SW 1271 (cell line): ENCODE measurements at places on chromosomes 3 and 15.
A peak's percentile ranks its signal among the peaks of the same experiment; 100 is the strongest.

GRCh38 chr3:24588629-24589512 lies 94.2 kb upstream of the THRB start:
- DNase-seq: no peak

DNA sequence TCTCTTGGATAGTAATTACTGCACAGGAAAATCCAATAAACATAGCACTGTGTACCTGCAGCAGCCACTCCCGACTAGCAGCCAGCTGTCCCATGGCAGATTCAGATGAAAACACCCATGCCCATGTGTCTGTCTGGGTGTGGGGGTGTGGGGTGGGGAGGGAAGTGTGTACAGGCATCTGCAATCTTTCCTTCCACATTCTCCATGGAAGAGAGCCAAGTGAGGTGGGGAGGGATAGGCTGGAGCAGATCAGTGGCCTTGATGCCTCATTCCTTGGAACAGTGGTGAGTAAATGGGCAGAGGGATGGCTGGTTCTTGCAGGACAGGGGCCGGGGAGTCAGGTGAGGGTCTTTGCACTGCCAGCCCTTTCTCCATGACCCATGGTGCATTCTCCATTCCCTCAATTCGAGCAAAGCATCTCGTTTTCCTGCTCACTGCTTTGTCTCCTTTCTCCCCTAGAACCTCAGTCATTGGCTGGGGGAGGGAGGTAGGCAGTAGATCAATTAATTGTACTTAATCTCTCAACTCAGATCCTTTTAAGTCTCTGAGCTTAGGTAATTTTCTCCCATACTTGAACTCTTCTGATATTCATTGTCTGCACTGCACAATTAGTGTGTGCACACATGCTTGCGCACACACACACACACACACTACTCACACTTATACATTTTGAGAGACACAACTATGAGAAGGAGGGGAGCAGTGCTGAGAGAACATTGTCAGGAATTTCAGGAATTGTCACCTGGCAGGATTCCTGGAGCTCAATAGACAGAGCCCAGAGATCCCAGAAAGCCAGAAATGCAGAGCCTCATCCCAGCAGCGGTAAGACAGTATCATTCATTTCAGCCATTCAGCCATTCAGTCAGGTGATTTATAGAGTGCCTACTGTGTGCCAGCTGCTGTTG lies 31.9 kb downstream of the PDIA5 start:
- no peak for DNase-seq

GRCh38 chr3:125313060-125313635 lies 62.0 kb downstream of the ZNF148 start:
- DNase-seq: no peak

DNA sequence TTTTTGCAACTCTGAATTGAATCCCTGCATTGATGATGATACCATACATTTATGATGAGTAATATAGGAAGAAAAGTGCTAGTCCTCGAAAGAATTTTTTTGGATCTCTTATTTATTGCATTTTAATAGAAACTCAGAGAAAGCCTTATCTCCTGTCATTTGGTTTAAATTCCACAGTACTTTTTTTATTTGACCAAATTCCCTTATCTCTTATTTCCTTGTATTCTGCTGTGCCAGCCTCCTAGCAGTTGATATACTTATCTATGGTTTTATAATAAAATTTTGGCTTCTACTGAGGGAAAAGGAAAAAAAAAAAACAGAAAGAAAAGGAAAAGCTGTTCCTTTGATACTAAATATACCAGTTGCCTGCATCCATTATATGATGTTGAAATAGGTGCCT lies 535.1 kb upstream of the NR2F2 start:
- no peak for DNase-seq

GRCh38 chr3:66268864-66269263 lies 48.1 kb downstream of the SLC25A26 start:
- no peak for DNase-seq

- no peak for DNase-seq
Measured at GRCh38 chr3:56974247-56974930, 86.1 kb upstream of the SPATA12 start.

GRCh38 chr15:49094923-49095322 lies 48.7 kb upstream of the SECISBP2L start:
- DNase-seq: no peak

DNA sequence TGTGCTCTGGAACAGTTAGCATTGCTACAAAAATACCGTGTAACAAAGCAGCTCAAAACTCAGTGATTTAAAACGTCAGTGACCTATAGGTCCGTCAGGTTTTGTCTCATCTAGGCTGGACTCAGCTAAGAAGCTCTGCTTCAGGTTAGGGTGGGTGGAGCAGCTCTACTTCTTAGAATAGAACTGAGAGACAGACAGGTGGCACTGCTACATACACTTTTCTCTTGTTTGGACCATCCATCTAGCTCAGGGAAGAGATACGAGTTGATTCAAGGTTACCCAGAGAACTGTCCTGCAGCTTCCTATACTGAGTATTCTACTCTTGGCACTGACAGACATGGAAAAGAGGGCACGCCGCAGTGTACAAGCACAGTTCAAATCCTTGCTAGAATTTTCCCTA lies 456.1 kb downstream of the IGSF11 start:
- DNase-seq: no peak

GRCh38 chr3:17911986-17912760 lies 169.7 kb upstream of the TBC1D5 start:
- no peak for DNase-seq

GRCh38 chr15:25706176-25706955 lies 156.8 kb downstream of the ATP10A start:
- no peak for DNase-seq

DNA sequence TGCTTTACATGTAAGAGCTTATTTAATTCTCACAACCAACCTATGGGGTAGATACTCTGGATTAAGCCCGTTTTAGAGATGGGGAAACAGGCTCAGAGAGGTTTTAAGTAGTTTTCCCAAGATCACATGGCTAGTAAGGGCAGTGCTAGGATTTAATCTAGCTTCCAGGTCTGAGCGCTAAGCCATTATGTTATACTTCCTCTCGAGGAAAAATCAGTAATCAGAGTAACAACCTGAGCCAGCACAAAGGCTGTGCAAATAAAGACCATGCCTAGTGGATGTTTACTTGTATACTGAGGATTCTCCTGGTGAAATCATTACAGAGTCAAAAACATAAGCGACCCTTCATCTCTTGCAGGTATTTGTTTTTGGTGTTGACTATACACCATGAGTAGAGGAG lies 9.0 kb downstream of the FSTL1 start:
- DNase-seq: no peak

DNA sequence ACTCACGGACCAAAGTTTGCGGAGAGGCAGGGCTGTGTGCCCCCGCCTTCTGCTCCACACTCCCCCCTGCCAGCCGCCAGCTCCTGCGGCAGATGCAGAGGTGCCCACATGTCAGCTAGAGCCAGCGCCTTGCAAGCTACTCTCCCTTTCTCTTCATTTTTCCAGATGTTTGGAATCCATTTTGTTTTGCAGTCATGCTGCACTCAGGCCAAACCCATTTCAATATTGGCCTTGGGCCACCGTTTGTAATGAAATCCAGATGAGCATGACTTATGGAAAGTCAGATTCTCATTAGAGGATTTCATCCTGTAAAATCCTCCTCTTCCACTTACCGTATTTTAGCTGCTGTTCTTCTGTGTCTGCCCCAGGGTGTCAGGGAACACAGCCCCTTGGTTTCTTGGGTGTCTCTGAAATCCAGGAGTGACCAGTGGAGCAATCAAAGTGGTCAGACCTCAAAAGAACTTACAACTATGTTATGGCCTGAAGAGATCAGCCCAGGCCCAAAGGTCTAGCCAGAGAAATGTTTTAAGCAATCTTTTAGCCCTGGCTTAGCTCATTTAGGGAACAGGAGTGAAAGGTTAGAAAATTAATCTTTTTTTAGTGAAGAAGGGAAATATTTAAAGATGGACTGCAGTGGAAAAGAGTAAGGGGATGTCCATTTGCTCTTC lies 65.8 kb downstream of the AAGAB start:
- no peak for DNase-seq

- DNase-seq: no peak
Measured at GRCh38 chr3:150372320-150372719, 35.8 kb upstream of the TSC22D2 start.

DNA sequence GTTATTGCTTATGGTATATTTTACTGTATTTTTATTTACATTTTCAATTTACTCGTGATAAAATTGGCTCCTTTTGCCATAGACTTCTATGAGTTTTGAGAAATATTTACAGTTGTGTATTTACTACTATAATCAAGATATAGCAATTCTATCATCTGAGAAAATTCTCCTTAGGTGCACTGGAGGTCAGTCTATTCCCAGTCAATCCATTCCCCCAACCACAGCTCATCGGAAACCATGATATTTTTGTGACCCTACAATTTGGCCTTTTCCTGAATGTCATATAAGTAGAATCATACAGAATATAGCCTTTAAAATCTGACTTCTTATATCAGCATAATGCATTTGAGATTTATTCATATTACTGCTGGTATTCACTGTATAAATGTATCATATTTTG lies 114.7 kb upstream of the LRTM1 start:
- DNase-seq: no peak

- DNase-seq: no peak
Measured at GRCh38 chr3:167855306-167855705, 119.8 kb downstream of the SERPINI1 start.

DNA sequence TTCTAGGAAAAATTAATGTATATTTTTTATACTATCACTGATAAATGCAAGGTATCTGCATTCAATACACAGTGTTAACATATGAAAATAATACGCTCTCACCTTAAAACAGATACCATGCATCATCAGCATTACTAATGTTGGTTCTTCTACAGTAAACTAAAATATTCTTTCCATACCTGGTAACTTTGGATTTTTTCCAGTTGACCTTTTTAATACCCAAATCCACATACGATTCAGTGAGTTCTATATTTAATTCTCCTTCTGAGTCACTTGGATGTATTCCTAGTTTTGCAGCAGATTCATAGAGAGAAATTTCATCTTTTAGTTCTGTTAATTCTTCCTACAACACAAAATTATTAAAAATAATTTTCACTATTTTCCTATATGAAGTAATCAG lies 29.9 kb downstream of the CEP152 start:
- no peak for DNase-seq

DNA sequence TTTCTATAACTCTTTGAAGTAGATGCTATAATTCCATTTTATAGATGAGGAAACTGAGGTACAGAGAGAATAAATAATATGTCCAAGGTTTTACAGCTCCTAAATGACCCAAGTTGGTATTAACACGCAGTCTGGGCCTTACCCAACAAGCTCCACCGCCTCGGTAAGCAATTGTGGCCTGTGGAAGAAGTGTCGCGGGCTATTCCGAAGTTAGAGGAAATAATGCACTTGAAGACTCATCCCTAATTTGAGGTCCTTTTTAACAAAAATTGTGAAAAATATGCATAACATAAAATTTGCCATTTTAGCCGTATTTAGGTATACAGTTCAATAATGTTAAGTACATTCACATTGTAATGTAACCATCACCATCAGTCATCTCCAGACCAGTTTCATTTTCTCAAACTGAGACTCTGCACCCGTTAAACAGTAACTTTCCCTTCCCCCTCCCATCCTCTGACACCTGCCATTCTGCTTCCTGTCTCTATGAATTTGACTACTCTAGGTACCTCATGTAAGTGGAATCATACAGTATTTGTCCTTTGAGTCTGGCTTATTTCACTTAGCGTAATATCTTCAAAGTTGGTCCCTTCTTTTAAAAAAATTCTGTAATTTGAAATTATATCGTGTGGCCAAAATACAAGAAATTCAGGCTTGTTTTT lies 18.2 kb downstream of the IDH3A start:
- DNase-seq: no peak

DNA sequence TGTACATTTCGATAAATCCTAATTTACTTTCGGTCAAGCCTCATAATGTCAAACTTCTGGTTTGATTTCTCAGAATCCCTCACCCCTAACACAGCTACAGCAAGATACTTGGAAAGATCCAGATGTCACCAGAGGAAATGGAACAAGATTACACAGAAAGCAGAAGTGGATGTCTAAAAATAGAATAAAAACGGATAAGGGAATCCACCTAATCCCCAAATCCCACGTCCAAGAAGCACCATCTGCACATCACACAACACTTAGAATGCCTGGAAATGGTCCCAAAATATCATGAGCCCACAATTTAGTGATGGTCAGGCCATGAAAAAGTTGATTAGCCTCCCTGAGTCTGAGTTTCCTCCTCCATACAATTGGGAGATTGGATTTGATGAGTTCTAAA lies 61.7 kb downstream of the AGTR1 start:
- DNase-seq: no peak

GRCh38 chr15:38671675-38672254 lies 107.2 kb upstream of the RASGRP1 start:
- no peak for DNase-seq

DNA sequence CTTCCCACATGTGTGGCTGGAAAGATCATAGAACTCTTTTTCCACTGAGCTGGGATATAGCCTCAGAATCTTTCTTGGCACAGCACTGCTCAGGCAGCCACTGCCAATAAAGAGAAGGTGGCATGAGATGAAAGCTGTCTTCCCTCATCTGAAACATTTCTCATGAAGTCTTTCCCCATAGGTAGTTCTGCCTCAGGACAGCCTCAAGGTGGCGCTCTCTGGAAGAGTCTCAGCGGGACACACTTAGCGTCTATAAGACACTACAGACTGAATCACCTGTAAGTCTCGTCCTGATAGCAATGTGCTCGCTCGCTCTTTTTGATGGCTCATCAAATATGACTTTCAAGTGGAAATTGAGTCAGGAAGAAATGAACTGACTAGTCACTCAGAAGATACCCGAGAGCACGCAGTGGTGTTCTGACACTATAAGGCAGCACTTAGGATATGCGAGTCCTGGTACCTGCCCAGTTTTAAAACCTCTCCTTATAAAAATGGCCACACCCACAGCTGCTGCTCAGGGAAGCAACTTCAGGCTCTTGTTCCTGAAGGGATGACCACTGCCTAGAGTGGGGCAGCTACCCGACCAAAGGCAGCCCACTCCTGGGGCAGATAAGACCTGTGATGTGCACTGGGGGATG lies 269.5 kb downstream of the SUCLG2 start:
- DNase-seq: peak; percentile 1

- no peak for DNase-seq
Measured at GRCh38 chr3:115660646-115661337, 37.5 kb downstream of the GAP43 start.

GRCh38 chr15:54388746-54389145 lies 410.5 kb downstream of the UNC13C start:
- DNase-seq: no peak

DNA sequence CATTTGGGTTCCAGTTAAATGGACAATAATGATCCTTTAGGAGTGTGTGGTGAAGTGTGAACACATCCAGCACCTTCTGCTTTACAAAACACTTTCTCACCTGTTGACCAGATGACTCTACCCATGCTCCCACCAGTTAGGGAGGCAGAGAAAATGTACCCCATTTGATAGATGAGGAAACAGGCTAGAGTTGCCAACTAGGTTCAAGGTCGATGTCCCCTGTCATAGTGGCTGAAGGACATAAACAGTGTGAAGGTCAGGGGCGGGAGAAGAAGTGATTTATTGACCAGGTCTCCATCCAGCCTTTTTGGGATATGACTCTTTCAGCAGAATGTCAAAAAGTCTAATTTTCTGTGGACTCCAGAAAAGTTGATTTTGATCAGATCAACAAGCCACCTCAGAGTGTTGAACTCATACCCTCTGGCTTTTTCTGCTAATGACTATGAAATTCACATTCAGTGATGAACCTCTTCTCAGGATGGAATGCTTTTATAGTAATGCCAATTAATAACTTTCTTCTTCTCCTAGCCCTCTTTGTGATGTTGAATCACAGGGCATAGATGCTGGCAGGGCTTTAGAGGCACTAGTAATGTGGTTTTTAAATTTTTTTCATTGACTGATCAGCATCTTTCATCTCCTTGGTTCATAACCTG lies 57.5 kb downstream of the CPN2 start:
- no peak for DNase-seq

- no peak for DNase-seq
Measured at GRCh38 chr3:59839283-59839682, 789.5 kb upstream of the CFAP20DC start.

GRCh38 chr3:157718800-157719199 lies 215.6 kb upstream of the VEPH1 start:
- no peak for DNase-seq
